ENCODE measurements at places on chromosomes 11 and 22.

DNA sequence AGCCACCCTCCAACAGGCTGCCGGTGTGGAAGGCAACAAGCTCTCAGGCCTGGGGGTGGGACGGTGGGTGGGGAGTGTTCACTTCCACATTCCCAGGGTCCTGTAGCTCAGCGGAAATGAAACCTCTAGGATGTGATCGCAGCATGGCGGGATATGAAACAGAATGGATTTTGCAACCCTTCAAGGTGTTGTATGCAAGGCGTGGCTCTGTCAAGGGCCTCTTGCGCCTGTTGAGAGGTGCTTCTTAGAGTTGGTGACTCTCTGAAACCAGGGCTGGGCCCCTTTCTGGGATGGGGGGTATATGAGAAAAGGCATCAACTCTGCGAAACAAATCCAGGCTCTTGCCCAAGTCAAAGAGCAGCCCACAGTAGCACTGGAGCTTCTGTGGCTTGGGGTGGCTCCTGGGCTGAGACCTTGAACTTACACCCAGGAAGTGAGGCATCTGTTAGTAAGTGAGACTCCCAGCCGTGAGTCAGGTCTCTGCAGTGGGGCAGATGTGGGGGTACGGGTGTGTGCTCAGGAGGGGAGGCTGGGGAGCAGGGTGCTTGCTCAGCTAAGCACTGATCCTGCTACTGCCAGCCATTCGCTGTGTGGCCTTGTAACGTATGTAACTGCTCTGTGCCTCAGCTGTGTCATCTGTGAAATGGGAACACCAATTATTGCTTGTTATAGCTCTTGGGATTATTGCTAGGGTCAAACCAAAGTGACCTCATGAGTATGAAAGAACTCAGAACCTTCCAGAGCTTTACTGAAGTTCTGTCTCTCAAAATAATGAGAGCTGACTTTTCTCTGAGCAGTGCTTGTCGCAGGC lies 28.3 kb downstream of the NECTIN1 start:
- DNase-seq: no peak

DNA sequence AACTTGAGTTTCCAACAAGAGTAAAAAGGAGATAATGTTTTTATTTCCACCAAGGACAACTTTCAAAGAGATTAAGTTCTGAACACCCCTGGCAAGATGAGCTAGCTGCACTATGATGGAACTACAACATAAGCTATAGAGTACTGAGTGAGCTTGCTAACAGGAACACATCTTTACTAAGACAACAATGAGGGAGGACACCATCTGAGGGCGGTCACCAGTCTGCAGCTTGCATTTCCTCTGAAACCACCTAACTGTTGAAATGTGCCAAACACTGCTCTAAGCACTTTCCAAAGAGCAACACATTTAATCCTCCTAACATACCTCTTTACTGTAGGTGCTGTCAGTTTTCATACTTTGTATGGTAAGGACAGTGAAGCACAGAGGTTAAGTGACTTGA lies 68.4 kb downstream of the TCF20 start:
- no peak for DNase-seq

GRCh38 chr11:66604155-66604554 lies 11.2 kb downstream of the CCS start:
- DNase-seq: no peak

DNA sequence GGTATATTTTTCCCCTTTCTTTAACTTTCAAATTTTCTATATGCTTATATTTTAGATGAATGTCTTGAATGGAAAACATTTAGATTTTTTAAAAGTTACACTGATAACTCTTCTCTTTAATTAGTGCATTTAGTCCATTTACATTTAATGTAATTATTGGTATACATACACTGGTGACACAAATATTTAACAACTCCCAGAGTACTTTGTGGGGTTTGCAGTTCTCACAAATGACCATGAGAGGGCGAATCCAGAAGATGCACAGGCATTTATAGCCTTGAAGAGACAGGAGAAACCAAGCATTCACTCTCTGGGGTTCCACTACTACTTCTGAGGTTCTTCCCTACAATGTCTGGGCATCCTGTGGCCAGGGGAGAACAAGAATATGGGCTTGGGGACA lies 125.1 kb downstream of the TIMP3 start:
- no peak for DNase-seq

DNA sequence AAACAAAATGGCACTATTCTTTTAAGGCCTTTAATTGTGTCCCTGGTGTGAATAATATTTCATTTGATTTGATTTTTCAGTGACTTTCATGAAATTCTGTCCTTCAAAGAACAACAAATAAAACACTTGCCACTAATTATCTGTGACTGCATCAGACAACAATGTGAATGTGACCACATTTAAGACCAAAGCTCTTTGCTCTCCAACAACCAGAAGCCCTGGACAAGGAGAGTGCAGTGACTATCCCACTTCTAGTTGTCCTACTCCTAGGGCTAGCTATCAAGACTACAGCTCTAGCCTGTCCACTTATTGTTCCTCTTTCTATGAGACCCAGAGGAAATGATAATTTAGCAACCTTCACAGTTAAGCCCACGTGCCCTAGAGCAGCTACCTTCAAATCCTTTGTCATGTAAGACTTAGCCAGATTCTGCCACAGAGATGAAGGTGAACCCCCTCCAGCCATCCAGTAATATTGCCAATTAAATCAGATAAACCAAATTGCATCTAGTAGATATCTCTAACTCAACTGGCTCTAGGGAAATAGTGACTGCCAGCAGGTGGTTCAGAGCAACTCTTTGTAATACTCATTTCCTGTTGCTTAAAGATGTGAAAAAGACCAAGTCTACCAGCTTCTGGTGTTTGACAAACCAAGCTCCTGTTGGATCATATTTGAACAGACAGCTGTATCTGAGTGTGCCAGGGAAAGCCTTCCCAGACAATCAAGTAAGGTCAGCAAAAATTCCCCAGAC lies 142.6 kb upstream of the BLID start:
- DNase-seq: no peak

DNA sequence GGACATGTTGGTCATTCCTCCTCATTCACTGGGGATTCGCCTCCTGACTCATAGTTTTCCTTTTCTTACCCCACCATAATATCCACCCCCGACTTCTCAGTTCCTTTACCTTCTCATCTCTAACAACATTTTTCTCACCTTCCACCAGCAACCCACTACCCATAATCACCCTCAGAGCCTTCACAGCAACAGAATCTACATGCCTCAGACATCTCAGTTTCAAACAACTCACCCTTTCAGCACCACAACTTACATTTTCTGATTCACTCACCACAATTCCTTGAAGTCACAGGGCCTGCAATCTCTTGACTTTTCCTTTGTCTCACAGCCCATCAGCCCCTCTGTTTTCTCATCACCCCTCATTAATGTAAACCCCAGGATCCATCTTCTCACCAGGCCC lies 2.3 kb upstream of the MTNR1B start:
- no peak for DNase-seq

DNA sequence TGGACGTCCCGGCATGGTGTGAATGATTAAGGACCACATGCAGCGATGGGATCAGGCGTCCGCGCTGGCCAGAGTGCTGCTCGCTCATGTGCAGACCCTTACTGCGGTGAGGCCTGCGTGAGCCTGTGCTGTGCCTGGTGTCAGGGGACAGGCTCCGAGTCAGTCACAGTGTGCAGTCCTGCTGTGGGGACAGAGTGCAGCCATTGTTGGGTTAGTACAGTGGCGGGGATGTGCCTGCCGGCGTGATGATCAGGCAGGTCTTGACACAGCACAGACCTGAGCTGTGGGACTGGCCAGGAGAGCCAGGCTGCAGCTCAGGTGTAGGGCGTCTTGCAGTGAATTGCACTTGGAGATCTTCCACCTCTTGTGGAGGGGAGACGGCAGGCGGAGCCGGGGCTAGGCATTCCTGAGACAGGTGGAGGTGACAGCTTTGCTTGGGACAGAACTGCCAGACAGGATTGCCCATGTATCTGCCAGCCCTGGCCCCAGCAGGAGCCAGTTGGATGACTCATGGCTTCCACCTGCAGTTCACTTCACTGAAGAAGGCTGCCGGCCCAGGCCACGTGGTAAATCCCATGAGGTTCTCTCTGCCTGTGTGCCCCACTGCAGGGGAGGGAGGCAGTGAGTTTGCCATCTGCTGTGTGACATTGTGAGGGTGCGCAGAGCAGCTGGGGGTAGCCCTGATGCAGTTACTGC lies 17.3 kb downstream of the TRMU start:
- no peak for DNase-seq

DNA sequence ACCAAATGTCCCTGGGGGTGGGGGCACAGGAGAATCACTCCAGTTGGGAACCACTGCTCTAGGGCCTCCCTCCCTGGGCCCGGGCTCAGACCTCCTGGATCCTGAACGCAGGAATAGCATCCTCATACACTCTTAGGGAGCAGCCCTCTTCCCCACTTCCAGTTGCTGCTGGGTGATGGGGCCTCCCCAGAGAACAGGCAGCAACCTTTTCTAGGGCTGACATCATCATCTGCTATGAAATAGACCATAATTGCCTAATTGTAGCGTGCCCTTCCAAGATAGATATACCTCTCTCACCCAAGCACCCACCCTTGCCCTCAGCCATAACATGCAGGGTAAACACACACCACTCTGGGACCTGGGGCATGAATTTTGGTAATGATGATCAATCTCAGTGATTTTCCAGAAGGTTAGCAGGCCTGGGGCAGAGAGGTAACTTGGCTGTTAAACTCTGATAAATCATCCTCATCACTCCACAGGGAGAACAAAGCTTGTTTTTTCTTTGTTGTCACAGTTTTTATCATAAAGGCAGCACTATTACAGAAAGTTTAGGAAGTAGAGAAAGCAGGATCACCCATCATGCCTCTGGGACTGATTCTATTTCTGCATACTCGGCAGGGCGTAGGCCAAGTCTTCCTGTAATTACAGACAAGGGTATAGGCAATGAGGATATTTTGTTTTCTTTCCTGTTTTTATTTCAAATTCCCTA lies 88.3 kb upstream of the PRDM11 start:
- DNase-seq: no peak

DNA sequence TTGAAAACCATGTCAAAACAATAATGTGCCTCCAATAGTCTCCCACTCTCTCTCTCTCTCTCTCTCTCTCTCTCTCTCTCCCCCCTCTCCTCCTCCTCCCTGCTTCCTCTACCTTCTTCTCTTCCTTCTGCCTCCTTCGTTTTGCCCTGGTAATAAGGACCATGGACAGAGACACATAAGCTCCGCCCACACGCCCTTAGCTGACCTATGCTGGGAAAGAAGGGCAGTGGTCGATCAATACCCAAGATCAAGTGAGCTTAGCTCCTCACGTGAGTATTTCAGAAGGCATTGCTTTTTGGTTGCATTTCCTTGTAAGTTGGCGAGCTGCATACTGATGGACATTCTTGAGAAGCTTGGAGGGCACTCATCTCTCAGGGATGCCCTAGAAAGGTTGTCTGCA lies 194.8 kb downstream of the MIAT start:
- no peak for DNase-seq

- DNase-seq: no peak
Measured at GRCh38 chr11:85896876-85897275, 41.7 kb downstream of the CCDC83 start.

- DNase-seq: no peak
Measured at GRCh38 chr22:25673713-25674112, 68.3 kb upstream of the MYO18B start.

DNA sequence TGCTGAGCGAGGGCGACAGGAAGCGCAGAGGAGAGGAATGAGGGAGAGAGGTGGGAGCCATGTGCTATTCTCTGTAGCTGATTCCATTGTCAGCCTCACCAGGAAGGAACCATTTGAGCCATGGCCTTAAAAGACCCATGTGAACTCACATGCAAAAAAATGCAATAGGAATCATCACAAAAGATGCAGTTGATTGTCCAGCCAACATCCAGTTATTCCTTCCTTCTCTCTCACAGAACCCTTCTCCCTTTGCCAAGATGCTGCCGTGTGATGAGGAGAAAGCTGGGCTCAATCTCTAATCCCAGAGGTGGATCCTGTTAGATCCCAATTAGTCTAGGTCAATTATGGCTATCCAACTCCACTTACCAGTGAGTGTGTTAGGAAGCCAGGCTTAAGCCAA lies 58.2 kb upstream of the RRAS2 start:
- no peak for DNase-seq

GRCh38 chr11:71490731-71491390 lies 36.2 kb upstream of the KRTAP5-7 start:
- DNase-seq: no peak

- DNase-seq: no peak
Measured at GRCh38 chr11:78694152-78694551, 119.5 kb upstream of the NARS2 start.

GRCh38 chr11:2899080-2899783 lies 13.7 kb upstream of the CDKN1C start:
- no peak for DNase-seq

- peak; percentile 19 for DNase-seq
Measured at GRCh38 chr11:34356913-34357700, 703 bp downstream of the ABTB2 start.

DNA sequence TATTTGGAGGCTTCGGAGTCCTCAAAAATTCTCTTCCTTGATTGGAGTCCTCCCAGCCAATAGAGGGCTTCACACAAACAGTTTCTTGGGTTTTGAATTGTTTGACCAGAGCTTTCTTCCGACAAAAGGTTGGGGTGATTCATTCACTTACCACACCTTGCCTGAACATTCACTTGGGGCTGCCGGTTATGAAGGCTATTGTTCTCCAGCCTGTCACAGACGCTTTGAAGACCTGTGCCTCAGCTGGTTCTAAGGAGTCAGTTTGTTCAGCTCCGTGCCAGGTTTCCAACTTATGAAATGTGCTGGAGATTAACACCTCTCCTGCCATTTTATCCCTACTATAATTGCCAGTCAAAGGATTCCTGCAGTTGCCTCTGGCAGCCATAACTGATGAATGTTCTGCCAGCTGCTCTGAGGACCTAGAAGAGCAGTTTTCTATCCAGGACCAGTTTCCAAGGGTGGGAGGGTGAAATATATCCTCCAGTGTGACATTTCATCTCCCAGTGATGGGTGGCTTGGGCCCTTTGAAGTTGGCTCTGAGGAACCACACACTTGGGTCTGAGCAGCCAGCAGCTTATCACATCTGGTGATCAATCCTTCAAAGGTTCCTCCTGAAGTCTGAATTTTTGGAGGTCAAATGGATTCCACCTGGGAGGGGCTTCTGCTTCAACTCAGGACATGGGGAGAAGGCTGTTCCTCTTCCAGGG lies 31.4 kb downstream of the LIMK2 start:
- DNase-seq: no peak

- no peak for DNase-seq
Measured at GRCh38 chr11:9078113-9079086, 13.0 kb downstream of the SCUBE2 start.

DNA sequence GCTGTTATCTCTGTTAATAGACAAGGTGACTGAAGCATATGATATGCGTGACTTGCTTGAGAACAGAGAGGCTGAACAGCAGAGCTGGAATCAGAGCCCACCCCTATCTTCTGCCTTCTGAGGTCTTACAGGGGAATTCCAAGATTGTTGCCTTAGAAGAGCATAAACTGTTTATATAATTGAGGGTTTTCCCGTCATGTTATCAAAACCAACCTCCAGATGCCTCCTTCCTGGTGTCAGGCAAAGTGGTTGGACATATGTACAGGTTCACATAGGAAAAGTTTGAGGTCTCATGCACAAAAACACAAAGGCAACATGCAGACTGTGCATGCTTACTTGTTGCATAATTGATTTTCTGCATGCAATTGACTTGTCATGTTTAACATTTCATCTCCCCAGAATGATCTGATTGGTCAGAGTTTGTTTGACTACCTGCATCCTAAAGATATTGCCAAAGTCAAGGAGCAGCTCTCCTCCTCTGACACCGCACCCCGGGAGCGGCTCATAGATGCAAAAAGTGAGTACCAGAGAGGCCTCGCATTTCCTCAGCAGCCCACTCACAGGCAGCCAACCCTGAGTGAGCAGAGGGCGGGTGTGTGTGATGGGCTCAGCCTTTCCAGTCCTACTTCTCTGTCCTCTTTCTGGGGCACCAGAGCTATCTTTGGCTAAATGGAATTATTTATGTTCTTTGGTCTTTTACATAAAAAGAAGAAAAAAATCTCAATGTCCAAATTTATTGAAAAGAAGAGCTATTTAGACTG lies 88.9 kb downstream of the BMAL1 start:
- no peak for DNase-seq

Data from stimulated activated CD8-positive, alpha-beta memory T cell treated with anti-CD3 and anti-CD28 coated beads, Interleukin-12 subunit alpha, Interleukin-12 subunit beta, amount 100 ng/mL, for 1 hour (primary cell).